ENCODE measurements at places on chromosomes 13 and 19. TPM values are rescaled to one million over a fixed set of nuclear protein-coding genes. Genes with fewer than 3 reads are reported as not detected.

DNA sequence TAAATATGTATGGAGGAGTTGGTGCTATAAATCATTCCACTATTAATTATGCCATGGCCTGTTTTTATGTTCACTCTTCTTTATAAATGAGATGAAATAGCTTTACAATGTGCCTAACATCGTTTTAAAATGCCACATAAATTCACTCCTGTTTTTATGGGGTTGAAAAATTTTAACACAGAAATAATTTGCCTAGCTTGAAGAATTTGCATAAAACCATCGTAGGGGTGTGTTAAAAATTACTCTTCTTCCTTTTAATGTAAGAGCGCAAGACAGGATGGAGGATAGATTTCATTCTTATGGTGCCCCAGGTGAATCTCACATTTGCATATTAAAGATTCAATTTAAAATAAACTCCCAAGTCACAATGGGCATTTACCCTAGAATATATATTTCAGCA is 447.8 kb downstream of the OXGR1 start:
- no peaks in the 10 kb centered on the region for H3K36me3 ChIP-seq
- H3K27me3 ChIP-seq: no peaks in the 10 kb centered on the region
- no peak for DNase-seq

- peak; percentile 80 for DNase-seq
- peaks cover 11% of the 10 kb centered on the region for H3K4me1 ChIP-seq
- H3K4me3 ChIP-seq: no peak overlapping the region
- no peak overlapping the region for H3K27ac ChIP-seq
- no peaks in the 10 kb centered on the region for H3K36me3 ChIP-seq
Measured at GRCh38 chr19:17379221-17379631, 2.1 kb upstream of the PLVAP start.

- H3K4me1 ChIP-seq: no peaks in the 10 kb centered on the region
- H3K27ac ChIP-seq: no peak overlapping the region
Measured at GRCh38 chr13:93338030-93338429, 111.4 kb downstream of the GPC6 start.

DNA sequence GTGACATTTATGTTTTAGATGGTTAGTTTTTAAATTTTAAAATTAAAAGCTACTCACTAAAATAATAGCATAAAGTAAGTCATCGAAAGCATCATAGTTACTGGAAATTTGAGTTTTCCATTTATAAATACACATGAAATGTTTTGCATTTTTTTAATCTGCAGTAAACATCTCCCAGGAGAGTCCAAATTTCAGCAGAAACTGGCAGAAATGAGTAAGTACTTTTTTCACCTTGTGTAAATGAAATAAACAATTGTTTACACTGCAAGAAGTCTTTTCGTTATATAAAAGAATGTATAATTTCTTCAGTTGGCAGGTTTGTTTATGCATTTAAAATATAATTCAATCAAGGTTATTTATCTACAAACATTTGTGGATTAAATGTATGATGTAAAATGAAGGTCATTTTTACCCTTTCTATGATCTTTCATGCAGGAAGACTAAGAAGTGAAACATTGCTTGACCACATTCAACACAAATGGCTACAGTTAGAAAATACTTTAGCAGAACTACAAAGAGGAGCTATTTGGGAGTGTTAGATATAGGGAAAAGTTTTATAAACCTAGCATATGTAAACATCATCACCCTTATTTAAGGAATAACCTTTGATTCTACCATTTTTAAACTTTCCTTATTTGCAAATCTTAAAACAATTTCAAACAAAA is 55.6 kb downstream of the RCBTB2 start:
- no peaks in the 10 kb centered on the region for H3K4me1 ChIP-seq
- H3K27ac ChIP-seq: no peak overlapping the region
- peaks cover 9% of the 10 kb centered on the region for H3K36me3 ChIP-seq
- H3K27me3 ChIP-seq: no peaks in the 10 kb centered on the region
- DNase-seq: no peak

DNA sequence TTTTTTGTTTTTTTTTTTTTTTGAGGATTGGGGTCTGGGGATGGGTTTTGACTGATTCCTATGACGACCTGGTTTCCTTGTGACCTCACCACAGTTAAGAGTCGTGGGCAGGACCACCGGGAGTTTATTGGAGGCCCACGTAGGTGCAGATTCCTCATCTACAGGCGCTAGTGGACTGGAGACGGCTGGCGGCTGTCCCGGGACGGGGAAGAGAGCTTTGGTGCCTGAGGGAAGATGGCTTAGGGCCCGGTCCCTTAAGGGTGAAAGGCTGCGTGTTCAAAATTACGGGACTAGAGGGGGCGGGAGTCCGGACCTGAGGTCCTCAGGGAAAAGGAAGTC is 682 bp upstream of the TEAD2 start:
- peak overlapping the region; percentile 30 for H3K27ac ChIP-seq
- peaks cover 3% of the 10 kb centered on the region for H3K4me1 ChIP-seq
- peaks cover 10% of the 10 kb centered on the region for H3K36me3 ChIP-seq
- DNase-seq: peak; percentile 80
- H3K4me3 ChIP-seq: no peak overlapping the region

- peak overlapping the region; percentile 9 for H3K27ac ChIP-seq
- no peaks in the 10 kb centered on the region for H3K27me3 ChIP-seq
- H3K4me3 ChIP-seq: no peak overlapping the region
- peaks cover 2% of the 10 kb centered on the region for H3K4me1 ChIP-seq
- no peaks in the 10 kb centered on the region for H3K36me3 ChIP-seq
Measured at GRCh38 chr19:927780-928401, 2.1 kb downstream of the ARID3A start.

GRCh38 chr13:32125751-32126150 is 94.2 kb downstream of the FRY start:
- H3K27ac ChIP-seq: no peak overlapping the region
- no peaks in the 10 kb centered on the region for H3K27me3 ChIP-seq
- no peaks in the 10 kb centered on the region for H3K36me3 ChIP-seq
- no peak overlapping the region for H3K4me3 ChIP-seq
- no peaks in the 10 kb centered on the region for H3K4me1 ChIP-seq

- H3K27me3 ChIP-seq: no peaks in the 10 kb centered on the region
- peak overlapping the region; percentile 67 for H3K27ac ChIP-seq
Measured at GRCh38 chr19:1088416-1089010, 6.7 kb downstream of the POLR2E start.

GRCh38 chr13:59513686-59514085 is 650.0 kb downstream of the DIAPH3 start:
- no peak overlapping the region for H3K27ac ChIP-seq
- no peaks in the 10 kb centered on the region for H3K36me3 ChIP-seq
- no peaks in the 10 kb centered on the region for H3K4me1 ChIP-seq
- DNase-seq: no peak

- H3K27me3 ChIP-seq: no peaks in the 10 kb centered on the region
- no peak for DNase-seq
- H3K4me1 ChIP-seq: peaks cover 27% of the 10 kb centered on the region
Measured at GRCh38 chr19:49160450-49161189, 3.0 kb downstream of the TRPM4 start.

DNA sequence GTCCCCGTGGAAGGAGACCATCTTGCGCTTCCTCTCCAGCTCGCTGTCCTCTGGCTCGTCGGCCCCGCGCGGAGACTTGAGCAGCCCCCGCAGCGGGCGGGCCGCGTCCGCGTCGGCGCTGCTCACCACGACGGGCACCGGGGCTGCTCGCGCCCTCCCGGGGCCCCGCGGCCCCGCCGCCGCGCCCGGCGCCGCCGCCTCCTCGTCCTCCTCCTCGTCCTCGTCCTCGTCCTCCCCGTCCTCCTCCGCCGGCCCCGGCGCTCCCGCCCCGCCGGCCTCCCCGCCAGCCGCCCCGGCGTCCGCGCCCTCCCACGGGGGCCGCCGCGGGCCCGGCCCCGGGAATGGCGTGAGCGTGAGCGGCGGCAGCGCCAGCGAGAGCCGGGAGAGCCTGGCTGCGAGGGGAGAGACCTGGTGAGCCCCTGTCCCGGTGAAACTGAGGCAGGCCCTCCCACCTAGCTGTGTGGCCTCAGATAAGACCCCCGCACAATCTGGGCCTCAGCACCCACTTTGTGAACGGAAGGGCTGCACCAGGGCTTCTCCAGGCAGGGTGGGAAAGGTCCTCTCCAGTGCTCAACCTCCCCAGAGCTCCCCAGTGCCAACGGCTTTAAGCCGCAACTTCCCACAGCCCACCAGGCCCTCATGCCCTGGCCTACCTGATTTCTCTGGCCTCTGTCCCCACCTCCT is 17.8 kb downstream of the LMTK3 start:
- H3K27me3 ChIP-seq: no peaks in the 10 kb centered on the region
- no peak for DNase-seq
- H3K36me3 ChIP-seq: no peaks in the 10 kb centered on the region

DNA sequence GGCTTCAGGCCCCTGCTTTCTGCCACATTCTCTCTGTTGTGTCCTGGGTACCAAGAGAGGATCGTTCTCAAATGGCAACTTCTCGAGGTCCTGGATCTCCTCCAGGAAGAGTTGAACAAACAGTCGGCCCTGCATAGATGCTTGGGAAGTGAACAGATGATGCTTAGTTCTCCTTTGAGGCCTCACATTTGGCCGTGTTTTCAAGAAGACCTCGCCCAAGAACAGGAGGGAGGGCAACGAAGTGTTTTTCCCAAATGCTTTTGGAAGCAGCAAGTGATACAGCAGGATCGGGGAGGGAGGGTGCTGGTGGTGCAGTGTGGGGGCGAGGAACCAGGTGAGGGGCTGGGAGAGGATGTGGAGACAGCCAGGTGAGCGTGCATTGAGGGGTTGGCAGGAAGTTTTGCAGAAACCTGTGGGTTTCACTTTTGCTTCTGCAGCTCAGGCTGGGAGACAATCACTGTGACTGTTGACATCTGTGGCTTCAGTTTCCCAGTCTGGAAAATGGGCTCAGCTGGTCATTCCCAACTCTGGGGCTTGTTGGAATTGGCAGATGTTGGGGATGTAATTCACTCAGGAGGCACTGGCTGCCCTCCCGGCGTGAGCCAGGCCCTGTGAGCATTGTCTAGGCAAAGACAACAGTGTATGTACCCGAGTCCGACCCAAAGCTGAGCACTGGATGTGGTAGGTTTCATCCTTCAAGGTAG is 21.6 kb downstream of the MAST3 start:
- peaks cover 2% of the 10 kb centered on the region for H3K36me3 ChIP-seq
- H3K4me1 ChIP-seq: peaks cover 6% of the 10 kb centered on the region
- H3K4me3 ChIP-seq: no peak overlapping the region
- peak overlapping the region; percentile 16 for H3K27ac ChIP-seq

GRCh38 chr19:31316201-31316951 is 32.9 kb downstream of the TSHZ3 start:
- peak overlapping the region; percentile 30 for H3K27ac ChIP-seq
- peak; percentile 41 for DNase-seq
- H3K4me3 ChIP-seq: no peak overlapping the region

Gene RFPL4A
- total RNA-seq: not detected

Gene HRC
- total RNA-seq: 5.7 TPM

Gene EPS8L1
- 49.0 TPM for total RNA-seq

Gene CNFN
- total RNA-seq: 1.0 TPM

Gene LYPD5
- 0.51 TPM for total RNA-seq

Gene IGSF23
- total RNA-seq: not detected

Measured in lung (tissue), 17 donors.